NCI-H146 (cell line): ENCODE measurements at places on chromosomes 12 and 14.

DNA sequence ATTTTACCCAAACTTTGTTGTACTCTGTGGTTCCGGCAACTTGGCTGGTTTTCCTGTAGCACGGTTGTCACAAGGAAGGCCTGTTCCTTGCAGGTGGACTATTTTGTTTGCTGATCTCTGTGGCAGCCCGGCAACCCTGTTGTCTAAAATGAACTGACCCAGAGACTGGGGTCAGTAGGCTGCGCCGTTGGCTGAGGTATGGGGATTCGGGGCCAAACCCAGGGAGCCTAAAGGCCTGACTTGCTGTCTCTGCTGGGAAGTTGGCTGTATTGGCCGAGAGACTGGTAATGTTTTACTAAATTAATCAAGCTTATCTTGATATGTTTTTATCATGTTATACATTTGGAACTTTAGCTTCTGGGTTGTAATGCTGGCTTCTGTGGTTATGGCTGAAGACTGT lies 13.8 kb downstream of the SMIM41 start:
- DNase-seq, result no peak

- no peak for DNase-seq
These were observed 123.2 kb downstream of the SNAPC1 start for GRCh38 chr14:61885203-61885961.

GRCh38 chr12:70756118-70756517 lies 118.9 kb upstream of the PTPRB start:
- DNase-seq, result no peak

- peak; percentile 30 for DNase-seq
These were observed 505 bp upstream of the DENND5B start for GRCh38 chr12:31591380-31591901.

DNA sequence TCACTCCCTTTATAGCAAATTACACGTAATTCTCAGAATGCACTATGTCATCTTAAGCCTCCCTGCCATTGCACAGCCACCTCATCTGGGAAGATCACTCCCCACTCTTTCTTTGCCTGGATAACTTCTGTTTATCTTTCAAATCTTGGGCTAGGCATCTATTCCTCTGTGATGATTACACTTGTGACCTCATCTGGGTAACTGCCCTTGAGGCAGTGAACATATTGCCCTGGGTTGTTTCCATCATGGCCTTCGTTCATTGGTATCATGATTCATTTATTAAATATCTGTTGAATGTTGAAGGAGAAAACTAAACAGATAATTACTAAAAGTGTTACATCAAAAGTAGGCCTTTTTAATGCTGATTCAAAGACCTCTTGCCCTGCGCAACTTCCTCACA lies 26.2 kb upstream of the PDE3A start:
- no peak for DNase-seq

- DNase-seq, result no peak
These were observed 16.4 kb downstream of the FOS start for GRCh38 chr14:75295061-75295461.

GRCh38 chr14:61101803-61102548 lies 120.9 kb downstream of the SLC38A6 start:
- no peak for DNase-seq

GRCh38 chr14:67710209-67710608 lies 8.5 kb downstream of the RDH12 start:
- no peak for DNase-seq

DNA sequence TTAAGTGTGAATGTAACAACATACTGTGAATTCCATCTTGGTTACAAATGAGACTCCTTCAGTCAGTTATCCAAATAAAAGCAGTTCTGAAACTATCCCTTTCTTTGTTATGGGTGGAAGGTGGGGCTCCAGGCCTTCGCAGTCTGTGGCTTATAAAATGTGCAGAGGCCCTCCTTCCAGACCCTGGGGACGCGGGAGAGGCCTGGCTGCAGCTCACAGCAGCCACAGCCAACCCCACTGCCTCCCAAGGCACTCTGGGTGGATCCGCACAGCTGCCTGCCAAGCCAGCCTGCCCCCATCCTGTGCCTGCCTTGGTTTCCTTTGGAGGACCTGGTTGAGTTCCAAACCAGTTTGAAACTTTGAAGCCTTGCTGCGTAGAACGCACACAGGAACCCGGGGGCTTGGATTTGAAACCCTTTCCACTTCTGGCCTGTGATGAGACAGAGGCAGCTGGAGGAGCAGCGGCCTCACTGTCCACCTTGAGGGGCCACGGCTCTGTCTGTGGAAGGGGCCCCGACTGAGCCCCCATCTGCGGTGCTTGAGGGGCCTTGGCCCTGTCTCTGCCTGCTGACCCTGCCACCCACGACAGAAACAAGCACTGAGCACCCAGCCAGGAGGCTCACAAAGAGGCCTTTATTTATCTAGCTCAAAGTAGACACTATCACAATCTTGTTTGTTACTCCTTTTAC lies 30.4 kb downstream of the CCNK start:
- DNase-seq, result no peak

- no peak for DNase-seq
These were observed 88.3 kb upstream of the PLEKHG7 start for GRCh38 chr12:92614502-92614901.

- no peak for DNase-seq
These were observed 3.7 kb upstream of the STAC3 start for GRCh38 chr12:57254506-57255280.

GRCh38 chr14:71688576-71688975 lies 243.7 kb upstream of the RGS6 start:
- no peak for DNase-seq

DNA sequence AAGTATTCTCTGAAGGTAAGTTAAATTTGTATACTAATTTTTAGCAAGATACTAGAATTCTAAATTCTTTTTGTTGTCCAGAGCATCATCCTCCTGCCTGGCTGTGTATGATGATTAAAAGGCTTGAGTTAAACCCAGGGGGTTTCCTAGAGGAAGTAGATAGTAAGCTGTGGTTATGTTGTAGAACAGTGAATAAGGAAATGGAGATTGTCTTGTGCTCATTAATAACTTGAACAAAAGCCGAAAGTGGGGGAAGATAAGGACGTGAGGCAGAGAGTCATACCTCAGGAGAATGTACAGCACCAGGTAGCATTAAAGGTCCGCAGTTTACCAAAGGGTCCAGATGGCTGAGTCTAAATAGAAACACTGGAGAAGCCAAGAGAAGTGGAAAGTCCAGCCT lies 42.0 kb downstream of the CKB start:
- DNase-seq, result no peak

GRCh38 chr14:67680941-67681340 lies 6.5 kb upstream of the VTI1B start:
- DNase-seq, result no peak

GRCh38 chr14:60815371-60815770 lies 80.8 kb downstream of the MNAT1 start:
- DNase-seq, result peak; percentile 78

- DNase-seq, result no peak
These were observed 342.5 kb downstream of the SLC16A7 start for GRCh38 chr12:59938190-59938962.
